ENCODE measurements at places on chromosomes 12 and 14. TPM values are rescaled to one million over a fixed set of nuclear protein-coding genes. Genes with fewer than 3 reads are reported as not detected.

LRRIQ1 gene
- 0.72 TPM for total RNA-seq

PLBD1 gene
- total RNA-seq: 0.37 TPM

MNAT1 gene
- 103 TPM for total RNA-seq

TMEM132D gene
- not detected for total RNA-seq

AREL1 gene
- 31.2 TPM for total RNA-seq

PZP gene
- total RNA-seq: not detected

UTP20 gene
- total RNA-seq: 31.7 TPM

PRB2 gene
- total RNA-seq: not detected

TSPAN19 gene
- total RNA-seq: 0.10 TPM

CCDC175 gene
- 0.12 TPM for total RNA-seq

MAPK1IP1L gene
- 129 TPM for total RNA-seq

TMPRSS12 gene
- total RNA-seq: not detected

RD3L gene
- total RNA-seq: not detected

GYS2 gene
- total RNA-seq: not detected

SUSD6 gene
- total RNA-seq: 4.9 TPM

LHX5 gene
- total RNA-seq: 0.40 TPM

IRAK3 gene
- total RNA-seq: 0.89 TPM

GRIP1 gene
- total RNA-seq: 1.1 TPM

CARMIL3 gene
- total RNA-seq: 1.1 TPM

SMCO3 gene
- total RNA-seq: not detected

IFI27 gene
- 2.5 TPM for total RNA-seq
